GM12878 (cell line): ENCODE measurements at places on chromosomes 4 and X. TPM values are rescaled to one million over a fixed set of nuclear protein-coding genes. Genes with fewer than 3 reads are reported as not detected.

The SSX3 gene
- polyA plus RNA-seq = not detected in 2 replicates

GRCh38 chr4:54473798-54474197 lies 184.0 kb upstream of the KIT start:
- no peaks in the 10 kb centered on the region for H3K36me3 ChIP-seq
- no peak overlapping the region for H3K4me3 ChIP-seq
- no peaks in the 10 kb centered on the region for H3K4me1 ChIP-seq
- DNase-seq = no peak
- no peaks in the 10 kb centered on the region for H3K27me3 ChIP-seq
- no peak overlapping the region for H3K27ac ChIP-seq

The FGFBP2 gene
- polyA plus RNA-seq = not detected in 2 replicates

DNA sequence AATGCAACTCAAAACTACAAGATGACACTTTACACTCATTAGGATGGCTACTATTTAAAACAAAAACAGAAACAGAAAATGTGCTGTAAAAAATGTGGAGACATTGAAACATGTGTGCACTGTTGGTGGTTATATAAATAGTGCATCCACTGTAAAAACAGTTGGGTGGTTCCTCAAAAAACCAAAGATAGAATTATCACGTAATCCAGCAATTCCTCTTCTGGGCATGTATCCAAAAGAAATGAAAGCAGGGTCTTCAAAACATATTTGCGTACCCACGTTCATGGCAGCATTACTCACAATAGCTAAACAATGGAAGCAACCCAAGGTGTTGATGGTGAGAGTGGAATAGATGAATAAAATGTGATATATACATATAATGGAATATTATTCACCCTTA lies 967.2 kb downstream of the TRAM1L1 start:
- H3K36me3 ChIP-seq = no peaks in the 10 kb centered on the region
- H3K4me1 ChIP-seq = no peaks in the 10 kb centered on the region
- H3K4me3 ChIP-seq = no peak overlapping the region
- H3K27me3 ChIP-seq = no peaks in the 10 kb centered on the region

DNA sequence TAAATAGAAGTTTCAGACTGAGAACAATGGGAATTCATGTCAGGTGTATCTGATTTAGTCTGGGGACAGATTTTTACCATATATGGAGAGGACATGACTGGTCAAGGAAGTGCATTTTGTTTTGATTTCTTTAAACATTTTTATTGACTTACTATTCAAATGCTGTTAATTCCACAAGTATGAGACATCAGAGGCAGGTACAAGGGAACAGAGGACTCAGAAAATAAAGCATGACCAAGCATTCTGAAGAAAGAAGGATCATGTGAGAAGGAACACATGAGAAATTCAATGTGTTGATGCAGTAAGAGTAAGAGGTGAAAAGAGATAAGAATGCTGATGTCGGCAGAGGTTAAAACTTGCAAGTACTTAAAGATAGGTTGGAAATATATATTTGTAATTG lies 1452.6 kb downstream of the PCDH7 start:
- H3K27ac ChIP-seq = no peak overlapping the region
- no peaks in the 10 kb centered on the region for H3K27me3 ChIP-seq
- no peak overlapping the region for H3K4me3 ChIP-seq

- H3K27ac ChIP-seq = no peak overlapping the region
- no peaks in the 10 kb centered on the region for H3K27me3 ChIP-seq
- H3K36me3 ChIP-seq = no peaks in the 10 kb centered on the region
- no peak for DNase-seq
Observed at GRCh38 chr4:181582595-181582994, 660.6 kb upstream of the TENM3 start.

The TLR6 gene
- polyA plus RNA-seq = 2.9 and 4.5 TPM in 2 replicates

GRCh38 chr4:186727977-186728519 lies 4.4 kb upstream of the FAT1 start:
- no peaks in the 10 kb centered on the region for H3K36me3 ChIP-seq
- DNase-seq = no peak
- no peak overlapping the region for H3K4me3 ChIP-seq
- H3K27ac ChIP-seq = no peak overlapping the region

The CYBB gene
- polyA plus RNA-seq = 6.2 and 6.9 TPM in 2 replicates
